Stimulated activated naive B cell treated with anti-CD40 and anti-IgM and Interleukin-4, amounts not matched to agents 10 μg/mL and 1 μg/mL and 100 μg/mL, for 72 hours (primary cell): ENCODE measurements at places on chromosomes 1 and 21.

DNA sequence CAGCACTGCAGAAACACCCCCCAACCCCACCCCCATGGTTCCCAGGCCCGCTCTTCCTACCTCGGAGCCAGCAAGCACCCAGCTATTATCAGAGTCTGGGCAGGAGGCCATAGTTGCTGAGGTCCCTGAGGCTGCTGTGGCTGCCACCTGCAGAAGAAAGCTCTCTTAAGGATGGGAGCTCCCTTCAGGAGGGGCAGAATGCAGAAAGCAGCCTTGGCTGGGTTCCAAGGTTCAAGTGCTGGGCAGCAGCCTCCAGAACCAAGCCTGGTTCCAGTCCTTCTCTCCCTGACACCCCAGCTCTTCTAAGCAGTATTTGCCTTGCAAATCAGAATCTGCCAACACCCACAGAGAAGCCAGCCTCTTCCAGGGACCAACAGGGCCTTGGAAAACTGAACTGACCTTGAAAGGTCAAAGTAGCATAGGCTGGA is 2.3 kb downstream of the PBXIP1 start:
- no peak for DNase-seq

- no peak for DNase-seq
Measured at GRCh38 chr1:232377494-232377770, 252.5 kb downstream of the SIPA1L2 start.

GRCh38 chr1:241424480-241424971 is 67.5 kb upstream of the RGS7 start:
- DNase-seq: no peak

GRCh38 chr1:151128800-151129199 is 17.6 kb downstream of the SEMA6C start:
- no peak for DNase-seq

- DNase-seq: no peak
Measured at GRCh38 chr1:48920851-48921250, 144.2 kb upstream of the BEND5 start.

- no peak for DNase-seq
Measured at GRCh38 chr21:35399002-35399530, 350.0 kb upstream of the RUNX1 start.

- no peak for DNase-seq
Measured at GRCh38 chr1:13703128-13703513, 3.1 kb downstream of the PRDM2 start.

DNA sequence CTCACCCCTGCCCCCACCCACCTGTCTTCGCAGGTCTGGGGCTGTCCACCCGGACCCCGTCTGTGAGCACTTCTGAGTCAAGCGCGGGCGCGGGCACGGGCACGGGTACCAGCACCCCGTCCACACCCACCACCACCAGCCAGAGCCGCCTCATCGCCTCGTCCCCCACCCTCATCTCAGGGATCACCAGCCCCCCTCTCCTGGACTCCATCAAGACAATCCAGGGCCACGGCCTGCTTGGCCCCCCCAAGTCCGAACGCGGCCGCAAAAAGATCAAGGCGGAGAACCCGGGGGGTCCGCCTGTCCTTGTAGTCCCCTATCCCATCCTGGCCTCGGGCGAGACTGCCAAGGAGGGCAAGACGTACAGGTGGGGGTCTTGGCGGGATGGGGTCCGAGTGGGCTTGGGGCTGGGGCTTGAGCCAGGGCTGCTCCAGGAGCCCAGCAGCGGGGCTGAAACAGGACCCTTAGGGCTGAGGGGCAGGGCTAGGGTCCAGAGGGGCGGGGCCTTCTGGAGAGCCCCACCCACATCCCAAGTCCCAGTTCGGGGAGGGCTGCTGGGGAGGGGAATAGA is 23.9 kb downstream of the ZNF362 start:
- no peak for DNase-seq

DNA sequence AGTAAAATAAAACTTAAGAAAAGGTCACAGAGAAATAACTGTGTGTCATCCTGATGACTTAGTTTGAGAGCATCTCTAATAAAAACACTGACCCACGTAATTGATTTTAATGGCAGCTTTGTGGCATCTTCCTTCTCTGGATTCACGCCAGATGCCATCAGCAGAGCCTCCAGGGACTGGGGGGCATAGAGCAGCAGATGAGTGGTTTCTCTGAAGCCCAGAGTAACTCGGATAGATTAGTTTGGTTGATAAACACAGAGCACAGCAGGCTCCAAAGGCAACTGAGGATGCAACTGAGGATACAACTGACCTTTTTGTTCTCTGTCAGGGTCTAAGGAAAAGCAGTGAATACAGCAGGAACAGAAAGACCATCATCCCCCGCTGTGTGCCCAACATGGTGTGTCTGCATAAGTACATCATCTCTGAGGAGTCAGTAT is 180.8 kb downstream of the RPS6KC1 start:
- DNase-seq: no peak

GRCh38 chr1:203083463-203083921 is 2.3 kb downstream of the MYOG start:
- DNase-seq: no peak

DNA sequence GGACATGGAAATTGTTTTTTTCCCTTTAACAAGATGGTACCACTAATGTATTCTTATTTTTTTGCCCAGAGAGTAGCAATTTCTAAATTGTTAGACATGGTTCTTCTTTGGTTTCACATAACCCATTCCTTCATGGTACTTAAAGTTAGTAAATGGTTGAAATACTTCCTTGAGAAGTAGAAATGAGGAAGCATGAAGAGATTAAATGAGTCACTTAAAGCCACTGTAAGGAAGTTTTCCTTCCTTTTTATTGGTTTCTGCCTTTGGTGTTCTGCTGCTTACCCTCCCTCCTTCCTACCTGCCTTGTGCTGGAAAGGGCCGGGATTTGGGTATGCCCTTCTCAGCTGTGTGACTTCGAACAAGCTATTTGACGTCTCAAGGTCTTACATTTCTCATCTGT is 101.0 kb downstream of the KIF26B start:
- DNase-seq: no peak

DNA sequence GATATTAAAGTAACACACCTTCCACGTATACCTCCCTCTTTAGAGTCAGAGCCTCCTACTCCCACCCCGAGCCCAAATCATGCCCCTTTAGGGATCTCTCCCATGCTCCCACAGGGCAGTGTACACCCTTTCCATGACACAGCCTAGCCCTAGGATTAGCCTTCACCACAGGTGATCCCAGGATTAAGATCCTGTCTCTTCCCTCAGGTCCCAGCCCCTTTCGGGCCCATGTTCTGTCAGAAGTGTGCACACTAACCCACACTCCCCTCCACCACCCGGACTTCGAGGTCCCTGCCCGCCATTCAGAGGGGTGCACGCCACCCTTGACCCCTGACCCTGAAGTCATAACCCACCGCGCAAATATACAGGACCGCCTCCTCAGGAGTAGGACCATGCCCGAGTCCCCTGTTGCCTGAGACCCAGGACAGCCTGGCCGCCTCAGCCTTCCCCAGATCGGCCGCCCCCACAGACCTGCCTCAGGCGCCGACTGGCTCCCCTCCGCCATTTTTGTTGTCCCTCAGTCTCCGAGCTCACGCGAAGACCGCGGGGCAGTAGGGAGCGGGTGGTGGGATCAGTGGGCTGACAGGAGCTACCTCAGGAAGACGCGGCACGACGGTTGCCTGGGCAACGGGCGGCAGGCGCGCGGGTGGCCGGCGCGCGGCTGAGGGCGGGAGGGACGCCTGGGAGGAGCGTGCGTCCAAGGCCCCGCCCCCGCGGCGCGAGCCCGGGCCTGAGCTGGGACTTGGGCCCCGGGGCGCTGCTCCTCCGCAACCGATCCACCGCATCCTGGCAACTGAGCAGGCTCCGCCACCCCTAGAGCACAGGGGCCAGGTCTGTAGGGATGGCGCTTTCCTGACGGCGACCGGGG is at the start of gene AGBL4:
Gene AGBL4, minus strand, starts transcription at position 663 of the 868 bp plus-strand sequence.
- no peak for DNase-seq

DNA sequence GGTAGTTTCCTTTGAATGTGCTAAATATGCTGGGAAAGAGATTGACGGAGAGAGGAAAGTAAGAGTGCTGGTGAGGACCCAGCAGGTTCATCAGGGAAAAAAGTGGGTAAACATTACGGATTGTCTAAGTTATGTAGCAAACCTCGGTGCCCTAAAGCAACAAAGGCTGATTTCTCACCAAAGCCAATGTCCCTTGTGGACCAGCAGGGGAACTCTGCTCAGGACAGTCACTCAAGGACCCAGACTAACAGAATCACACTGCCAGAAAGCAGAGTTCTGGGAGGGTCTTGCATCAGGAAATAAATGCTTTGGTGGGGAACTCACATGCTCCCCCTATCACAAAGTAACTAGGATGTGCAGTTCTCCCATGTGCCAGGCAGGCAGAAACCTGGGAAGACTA is 1.7 kb upstream of the IKBKE start:
- no peak for DNase-seq

DNA sequence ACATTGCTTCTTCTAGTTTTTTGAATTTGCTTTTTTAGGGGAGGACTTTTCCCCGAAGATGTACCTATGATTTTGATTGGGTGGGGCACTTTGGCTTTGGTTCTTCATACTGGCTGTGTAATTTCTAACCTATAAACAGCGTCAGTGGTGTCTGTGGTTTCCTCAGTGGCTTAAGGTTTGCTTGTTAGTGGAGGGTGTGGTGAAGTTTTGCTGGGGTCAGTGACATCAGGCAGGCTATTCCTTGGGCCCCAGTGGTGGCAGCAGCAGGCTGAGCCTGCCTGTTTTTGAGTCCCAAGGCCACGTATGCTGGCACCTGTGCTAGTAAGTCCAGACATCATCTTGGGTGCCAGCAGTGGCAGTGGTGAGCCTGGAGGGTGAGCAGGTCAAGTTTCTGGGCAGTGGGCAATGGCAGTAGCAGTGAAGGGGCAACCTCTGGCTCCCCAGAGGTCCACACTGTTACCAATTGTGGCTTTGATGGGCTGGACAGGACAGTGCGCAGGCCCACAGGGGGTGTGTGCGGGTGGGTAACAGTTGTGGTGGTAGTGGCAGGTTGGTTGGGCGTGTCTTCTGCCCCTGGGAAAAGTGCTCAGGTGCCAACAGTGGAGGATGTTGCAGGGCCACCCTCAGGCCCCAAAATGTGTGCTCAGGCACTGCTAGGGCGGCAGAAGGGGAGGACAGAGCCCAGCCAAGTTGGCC is 54.9 kb upstream of the B3GALT2 start:
- no peak for DNase-seq

- peak; percentile 78 for DNase-seq
Measured at GRCh38 chr1:18951818-18952391, 4.6 kb downstream of the IFFO2 start.

DNA sequence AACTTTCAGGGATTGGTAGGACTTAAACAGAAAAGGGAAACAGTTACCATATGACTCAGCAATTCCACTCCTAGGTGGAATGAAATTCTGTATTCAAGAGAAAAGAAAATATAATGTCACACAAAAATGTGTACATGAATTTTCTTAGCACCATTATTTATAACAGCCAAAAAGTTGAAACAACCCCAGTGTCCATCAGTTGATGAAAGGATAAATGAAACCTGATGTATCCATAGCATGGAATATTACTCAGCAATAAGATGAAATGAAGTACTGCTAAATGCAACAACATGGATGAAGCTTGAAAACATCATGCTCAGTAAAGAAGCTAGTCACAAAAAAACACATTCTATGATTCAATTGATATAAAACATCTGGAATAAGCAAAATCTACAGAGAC is 15.5 kb downstream of the EEIG2 start:
- no peak for DNase-seq

DNA sequence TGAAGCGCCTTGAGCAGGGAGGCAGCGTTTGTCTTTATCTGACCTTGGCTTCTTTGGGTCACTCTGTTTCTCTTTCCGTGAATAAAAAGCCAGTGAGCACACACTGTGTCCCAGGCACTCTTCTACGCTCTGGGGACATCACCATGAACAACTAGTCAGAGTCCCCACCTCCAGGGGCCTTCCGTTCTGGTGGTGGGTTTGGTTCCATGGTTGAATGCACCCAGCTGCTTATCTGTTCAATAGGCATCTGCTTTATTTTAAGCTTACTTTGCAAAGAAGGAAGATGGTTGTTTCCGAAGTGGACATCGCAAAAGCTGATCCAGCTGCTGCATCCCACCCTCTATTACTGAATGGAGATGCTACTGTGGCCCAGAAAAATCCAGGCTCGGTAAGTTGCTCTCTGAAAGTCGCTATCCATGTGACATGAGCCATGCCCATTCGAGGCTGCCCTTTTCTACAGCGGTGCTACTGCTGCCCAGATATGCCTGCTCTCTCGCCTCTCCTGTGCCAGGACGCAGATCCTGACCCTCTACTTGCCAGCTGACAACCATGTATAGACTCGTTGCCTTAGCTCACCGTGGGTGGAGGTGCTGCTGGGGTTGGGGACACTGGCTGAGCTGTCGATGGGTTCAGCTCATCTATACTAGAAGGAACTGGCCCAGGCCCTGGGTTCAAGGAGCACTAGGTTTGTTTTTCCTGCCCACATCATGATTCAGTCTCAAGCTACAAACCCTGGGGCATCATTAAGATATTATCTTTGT is 5.9 kb downstream of the MX1 start:
- DNase-seq: peak; percentile 59

DNA sequence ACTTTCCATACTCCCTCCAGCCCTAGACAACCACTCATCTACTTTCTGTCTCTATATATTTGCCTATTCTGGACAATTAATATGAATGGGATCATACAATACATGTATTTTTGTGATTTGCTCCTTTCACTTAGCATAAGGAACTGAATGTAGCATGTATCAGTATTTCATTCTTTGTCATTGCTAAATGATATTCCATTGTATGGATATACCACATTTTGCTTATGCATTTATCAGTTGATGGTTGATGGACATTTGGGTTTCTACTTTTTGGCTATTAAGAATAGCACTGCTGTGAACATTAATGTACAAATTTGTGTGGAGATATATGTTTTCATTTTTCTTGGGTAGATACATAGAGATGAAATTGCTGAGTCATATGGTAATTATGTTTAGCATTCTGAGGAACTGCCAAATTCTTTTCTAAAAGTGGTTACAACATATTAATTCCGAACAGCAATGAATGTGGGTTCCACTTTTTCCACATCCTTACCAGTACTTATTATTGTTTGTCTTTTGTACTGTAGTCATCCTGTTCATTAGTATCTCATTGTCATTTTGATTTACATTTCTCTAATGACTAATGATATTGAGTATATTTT is 121.0 kb downstream of the LRRC40 start:
- no peak for DNase-seq

- no peak for DNase-seq
Measured at GRCh38 chr1:3001471-3002348, 19.6 kb upstream of the ACTRT2 start.

DNA sequence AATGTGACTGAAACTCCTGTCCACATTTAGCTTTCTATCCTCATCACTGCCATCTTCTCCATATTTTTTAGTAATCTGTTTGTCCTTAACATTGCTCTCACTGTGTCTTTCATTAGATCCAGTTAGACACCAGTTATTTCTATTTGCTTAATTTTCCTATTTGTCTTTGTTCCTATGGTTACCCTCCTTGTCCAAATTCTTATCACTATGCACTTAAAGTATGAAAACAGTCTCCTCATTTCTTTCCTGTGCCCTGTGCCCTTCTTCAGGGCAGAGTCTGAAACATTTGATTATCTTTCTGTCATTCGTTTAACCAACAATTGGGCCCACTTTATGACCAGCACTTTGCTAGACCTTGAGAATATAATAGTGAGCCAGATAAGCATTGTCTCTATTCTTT is 64.2 kb downstream of the SLC30A7 start:
- DNase-seq: no peak

- no peak for DNase-seq
Measured at GRCh38 chr1:113616156-113616555, 143.1 kb downstream of the PHTF1 start.
